IgD-negative memory B cell (primary cell): ENCODE measurements at places on chromosomes 3 and 15. TPM values are rescaled to one million over a fixed set of nuclear protein-coding genes. Genes with fewer than 3 reads are reported as not detected.

The ZNF197 gene
- 5.9 TPM for polyA plus RNA-seq

The ZBBX gene
- polyA plus RNA-seq: not detected

The SPG11 gene
- 41.7 TPM for polyA plus RNA-seq

The CYP1A2 gene
- polyA plus RNA-seq: not detected

The THPO gene
- 0.14 TPM for polyA plus RNA-seq

The GOLGA6L7 gene
- polyA plus RNA-seq: not detected

The ITIH1 gene
- polyA plus RNA-seq: not detected

The GP9 gene
- 4.3 TPM for polyA plus RNA-seq

The RTP1 gene
- polyA plus RNA-seq: not detected

The TMEM45A gene
- polyA plus RNA-seq: 0.14 TPM

The GOLGA6L4 gene
- polyA plus RNA-seq: not detected

The CFAP92 gene
- polyA plus RNA-seq: not detected

The GPR27 gene
- 0.11 TPM for polyA plus RNA-seq

The GNAT1 gene
- polyA plus RNA-seq: not detected

The A4GNT gene
- polyA plus RNA-seq: not detected

The TASOR gene
- polyA plus RNA-seq: 32.3 TPM

The ATP8B4 gene
- polyA plus RNA-seq: not detected

The CORO2B gene
- polyA plus RNA-seq: 0.94 TPM

The GRK7 gene
- polyA plus RNA-seq: not detected

The ADGRG7 gene
- not detected for polyA plus RNA-seq

The ZNF148 gene
- 54.5 TPM for polyA plus RNA-seq

The CDHR4 gene
- polyA plus RNA-seq: not detected

The C3orf49 gene
- polyA plus RNA-seq: not detected

The PGBD4 gene
- 0.71 TPM for polyA plus RNA-seq

The CACNA1D gene
- not detected for polyA plus RNA-seq

The SERPINI2 gene
- not detected for polyA plus RNA-seq

The GHSR gene
- polyA plus RNA-seq: not detected

The SLC2A2 gene
- not detected for polyA plus RNA-seq
